ENCODE measurements at places on chromosomes 11 and 22. TPM values are rescaled to one million over a fixed set of nuclear protein-coding genes. Genes with fewer than 3 reads are reported as not detected.

Gene SAA2
- not detected for total RNA-seq

Gene C1QTNF6
- 35.9 TPM for total RNA-seq

Gene WT1
- 3.6 TPM for total RNA-seq

Gene RASGRP2
- 0.06 TPM for total RNA-seq

Gene UVRAG
- total RNA-seq: 16.7 TPM

Gene CCDC73
- not detected for total RNA-seq

Gene OR52I1
- total RNA-seq: not detected

Gene SLC25A45
- 3.9 TPM for total RNA-seq

Gene MS4A12
- not detected for total RNA-seq

Gene MAPK8IP2
- total RNA-seq: 0.50 TPM

Gene FOLR2
- not detected for total RNA-seq

Gene MYBPC3
- not detected for total RNA-seq

Gene C1QTNF4
- 0.20 TPM for total RNA-seq

Gene OAF
- total RNA-seq: 169 TPM

Gene GLYAT
- not detected for total RNA-seq

Gene DRD4
- not detected for total RNA-seq

Gene CLTCL1
- 2.9 TPM for total RNA-seq

Gene CHADL
- 0.12 TPM for total RNA-seq

Gene BARX2
- total RNA-seq: not detected

Gene TSGA10IP
- not detected for total RNA-seq

Gene DTX4
- 6.2 TPM for total RNA-seq

Gene SLC22A25
- not detected for total RNA-seq
